ENCODE measurements at places on chromosomes 6 and 20.

GRCh38 chr6:23522792-23523547 lies 603.0 kb upstream of the NRSN1 start:
- no peaks in the 10 kb centered on the region for H3K36me3 ChIP-seq
- H3K4me1 ChIP-seq: no peaks in the 10 kb centered on the region
- H3K4me3 ChIP-seq: no peak overlapping the region

DNA sequence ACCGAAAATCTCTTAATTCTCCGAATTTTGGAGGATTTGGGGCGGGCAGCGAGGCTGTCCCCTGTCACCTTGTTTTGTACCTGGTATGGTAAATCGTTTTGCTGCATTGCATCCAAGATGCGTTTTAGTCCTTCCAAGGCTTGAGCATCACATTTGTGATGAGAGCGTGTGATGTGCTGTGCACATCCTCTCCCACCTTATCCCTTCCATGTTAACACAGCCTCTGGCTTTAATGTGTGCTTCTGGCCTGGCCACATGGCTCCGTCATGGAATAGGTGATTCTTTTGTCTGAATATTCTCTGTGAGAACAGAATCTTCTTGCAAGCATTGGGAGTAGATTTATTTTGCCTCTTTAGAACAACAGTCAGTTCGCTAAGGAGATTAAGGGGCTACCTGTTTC lies 763 bp downstream of the TMEM14A start:
- peaks cover 17% of the 10 kb centered on the region for H3K4me1 ChIP-seq
- H3K36me3 ChIP-seq: peaks cover 15% of the 10 kb centered on the region
- H3K27me3 ChIP-seq: peaks cover 4% of the 10 kb centered on the region
- peak overlapping the region; percentile 84 for H3K4me3 ChIP-seq
- H3K27ac ChIP-seq: no peak overlapping the region

GRCh38 chr20:9919271-9920014 lies 80.6 kb upstream of the PAK5 start:
- no peak overlapping the region for H3K4me3 ChIP-seq
- H3K27ac ChIP-seq: no peak overlapping the region
- peaks cover 3% of the 10 kb centered on the region for H3K4me1 ChIP-seq

GRCh38 chr6:138671351-138671750 lies 102.2 kb upstream of the CCDC28A start:
- no peak overlapping the region for H3K4me3 ChIP-seq
- H3K27me3 ChIP-seq: no peaks in the 10 kb centered on the region
- H3K36me3 ChIP-seq: peaks cover 5% of the 10 kb centered on the region
- peaks cover 6% of the 10 kb centered on the region for H3K4me1 ChIP-seq
- no peak overlapping the region for H3K27ac ChIP-seq
- no peak for DNase-seq

DNA sequence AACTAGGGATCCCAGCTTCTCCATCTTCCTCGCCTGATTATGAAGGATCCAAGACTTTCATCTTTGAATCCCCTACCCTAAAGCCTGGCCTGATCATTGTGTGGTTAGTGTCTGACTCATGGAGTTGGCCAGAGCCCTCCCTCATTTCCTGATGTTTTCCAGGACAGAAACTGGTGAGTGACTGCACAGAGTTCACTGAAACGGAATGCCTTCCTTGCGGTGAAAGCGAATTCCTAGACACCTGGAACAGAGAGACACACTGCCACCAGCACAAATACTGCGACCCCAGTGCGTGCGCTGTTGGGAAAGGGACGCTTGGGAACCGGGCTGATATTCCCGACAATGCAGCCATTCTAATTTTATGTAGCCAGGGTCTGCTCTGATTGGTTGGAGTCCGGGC lies 4.0 kb downstream of the CD40 start:
- H3K4me1 ChIP-seq: peaks cover 2% of the 10 kb centered on the region
- DNase-seq: no peak
- peaks cover 16% of the 10 kb centered on the region for H3K27me3 ChIP-seq
- no peak overlapping the region for H3K27ac ChIP-seq
- H3K4me3 ChIP-seq: no peak overlapping the region

DNA sequence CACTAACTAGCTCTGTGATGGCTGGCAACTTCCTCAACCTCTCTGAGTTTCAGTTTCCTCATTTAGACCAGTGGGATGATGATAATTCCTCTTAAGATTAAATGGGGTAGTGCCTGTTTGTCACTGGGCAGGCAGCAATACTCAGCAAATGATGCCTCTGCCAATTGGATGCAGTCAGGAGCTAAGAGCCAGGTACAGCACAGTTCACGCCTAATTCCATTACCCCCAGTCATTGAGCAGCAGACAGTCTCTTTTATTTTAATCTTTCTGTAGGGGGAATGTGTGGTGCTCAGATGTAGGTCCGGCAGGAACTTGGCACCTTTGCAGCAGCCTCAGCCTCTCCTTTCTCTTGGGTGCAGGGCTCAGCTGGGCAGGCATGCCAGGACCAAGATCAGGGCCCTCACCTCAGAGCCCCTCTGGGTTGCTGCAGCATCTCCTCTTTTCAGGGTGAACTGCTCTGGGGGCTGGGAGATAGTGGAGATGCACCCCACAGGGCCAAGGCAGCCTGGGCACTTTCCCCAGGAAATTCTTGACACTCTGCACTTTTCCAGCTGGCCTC lies 243.8 kb downstream of the LRFN2 start:
- H3K27ac ChIP-seq: no peak overlapping the region
- H3K4me3 ChIP-seq: no peak overlapping the region
- peaks cover 20% of the 10 kb centered on the region for H3K27me3 ChIP-seq
- DNase-seq: no peak
- peaks cover 4% of the 10 kb centered on the region for H3K4me1 ChIP-seq

GRCh38 chr6:105626295-105627158 lies 223.6 kb upstream of the PREP start:
- no peak for DNase-seq
- H3K36me3 ChIP-seq: no peaks in the 10 kb centered on the region
- no peak overlapping the region for H3K27ac ChIP-seq

GRCh38 chr20:35821807-35822242 lies 50.0 kb downstream of the PHF20 start:
- no peak for DNase-seq
- no peak overlapping the region for H3K4me3 ChIP-seq
- H3K27me3 ChIP-seq: no peaks in the 10 kb centered on the region
- peaks cover 10% of the 10 kb centered on the region for H3K36me3 ChIP-seq

DNA sequence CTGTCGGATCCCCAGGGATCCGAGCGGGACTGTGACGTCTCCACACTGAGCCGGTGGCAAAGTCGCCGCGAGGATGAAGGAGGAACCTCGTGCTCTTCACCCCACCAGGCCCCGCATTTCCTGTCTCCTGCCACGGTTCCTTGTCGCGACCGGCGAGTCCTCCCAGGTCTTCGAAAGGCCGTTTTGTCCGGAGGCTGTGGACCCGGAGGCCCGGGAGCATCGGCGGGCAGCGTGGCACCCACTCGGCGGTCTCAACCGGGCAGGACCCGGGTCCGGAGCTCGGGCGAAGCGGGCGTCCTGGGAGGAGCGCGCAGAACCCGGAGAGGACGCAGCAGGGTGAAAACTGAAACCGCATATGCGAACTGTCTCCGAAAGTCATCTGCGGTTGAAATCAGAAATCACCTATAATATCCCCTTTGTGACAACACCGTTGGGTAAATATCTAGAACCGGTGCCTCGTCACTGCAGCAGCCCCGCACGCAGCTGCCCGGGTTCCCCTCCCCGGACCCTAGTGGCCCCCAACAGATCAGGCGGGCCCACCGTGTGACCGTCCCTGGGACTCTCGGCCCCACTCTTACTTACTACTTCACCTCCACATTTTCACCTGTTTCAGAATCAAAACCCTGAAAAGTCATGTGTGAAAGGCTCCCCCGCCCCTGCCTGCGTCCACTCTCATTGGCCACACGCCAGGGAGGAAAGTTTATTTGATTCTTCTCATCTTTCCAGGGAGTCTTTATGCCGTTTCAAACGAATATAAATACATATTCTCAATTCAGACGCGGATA lies 3.1 kb upstream of the ULBP2 start:
- H3K4me1 ChIP-seq: peaks cover 6% of the 10 kb centered on the region
- no peak overlapping the region for H3K27ac ChIP-seq
- H3K4me3 ChIP-seq: peak overlapping the region; percentile 22
- no peak for DNase-seq

DNA sequence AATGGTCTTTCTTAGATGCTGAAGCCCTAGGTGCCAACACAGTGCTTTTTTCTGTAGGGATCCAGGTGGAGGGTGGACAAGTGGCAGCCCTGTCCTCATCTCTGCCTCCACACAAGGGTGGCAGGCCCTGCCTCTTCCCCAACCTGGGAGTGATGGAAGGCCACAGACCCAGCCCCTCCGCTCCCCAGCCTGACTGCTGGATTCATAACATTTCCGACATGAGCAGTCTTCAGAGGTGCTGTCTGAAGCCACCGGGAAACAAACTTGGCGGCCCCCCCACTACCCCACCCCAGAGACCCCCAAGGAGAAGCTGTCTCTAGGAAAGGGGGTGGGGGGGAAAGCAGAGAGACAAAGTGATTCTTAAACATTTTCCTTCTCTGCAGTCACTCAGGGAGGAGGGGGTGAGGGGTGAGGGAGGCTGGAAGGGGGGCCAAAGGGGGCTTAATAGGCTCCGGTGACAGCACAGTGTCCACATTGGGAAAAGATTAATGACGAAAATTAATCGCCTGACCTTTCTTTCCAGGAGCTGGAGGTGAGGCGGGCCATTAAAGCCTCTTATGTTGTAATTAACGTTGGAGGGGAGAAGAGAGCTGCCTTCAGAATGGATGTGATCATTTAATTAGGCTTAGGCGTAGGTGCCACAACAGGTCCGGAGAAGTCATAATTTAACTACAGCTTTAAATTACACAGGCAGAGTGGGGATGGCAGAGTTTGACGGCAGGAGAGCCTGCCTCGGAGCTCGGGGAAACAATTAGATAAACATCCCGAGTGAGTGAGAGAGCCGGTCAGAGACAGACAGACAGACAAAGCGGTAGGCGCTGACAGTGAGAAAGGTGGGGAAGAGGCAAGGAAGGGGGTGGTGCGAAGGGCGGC lies 76.8 kb upstream of the FOXP4 start:
- H3K4me3 ChIP-seq: peak overlapping the region; percentile 69
- H3K36me3 ChIP-seq: no peaks in the 10 kb centered on the region
- no peak for DNase-seq

GRCh38 chr20:1119128-1119505 lies 715 bp downstream of the PSMF1 start:
- peaks cover 6% of the 10 kb centered on the region for H3K27me3 ChIP-seq
- peak overlapping the region; percentile 94 for H3K4me3 ChIP-seq
- no peaks in the 10 kb centered on the region for H3K36me3 ChIP-seq

DNA sequence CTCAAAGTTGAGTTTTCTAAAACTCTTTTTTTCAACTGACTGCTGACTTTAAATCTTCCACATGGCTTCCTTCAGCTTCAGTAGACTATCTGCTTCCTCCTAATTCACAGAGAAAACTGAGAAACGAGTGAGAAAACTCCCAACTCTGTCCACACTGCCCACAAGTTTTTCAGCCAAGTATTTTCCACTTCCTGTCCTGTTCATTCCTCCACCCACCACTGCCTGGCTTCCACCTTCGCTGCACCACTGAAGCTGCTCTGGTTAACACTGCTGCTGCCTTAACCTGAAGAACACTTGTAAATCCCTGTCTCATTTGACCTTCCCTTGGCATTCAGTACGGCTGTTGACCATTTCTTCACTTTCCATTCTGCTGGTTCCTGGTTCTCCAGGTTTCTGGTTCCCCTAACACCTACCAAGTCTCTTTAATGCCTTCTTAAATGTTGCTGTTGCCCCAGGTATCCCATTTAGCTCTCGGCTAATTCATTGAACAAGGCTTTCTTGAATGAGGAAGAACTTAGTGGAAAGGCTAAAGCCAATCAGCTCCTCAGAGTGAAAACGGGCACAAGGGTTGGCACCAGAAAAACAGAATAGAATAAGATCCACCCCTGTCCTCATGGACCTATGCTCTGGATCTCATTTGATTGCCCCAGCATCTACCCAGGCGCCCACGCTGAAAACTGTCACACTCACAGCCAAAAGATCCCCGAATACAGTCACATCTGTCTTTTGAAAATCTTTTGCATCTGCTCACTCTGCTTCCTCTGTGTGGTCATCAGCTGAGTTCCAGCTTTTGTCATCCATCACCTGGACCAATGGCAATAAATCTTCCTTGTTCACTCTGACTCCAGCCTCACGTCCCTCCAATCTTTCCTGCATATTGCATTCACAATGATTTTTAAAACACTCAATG lies 104.4 kb upstream of the TAB2 start:
- H3K36me3 ChIP-seq: no peaks in the 10 kb centered on the region
- H3K27ac ChIP-seq: no peak overlapping the region
- H3K4me3 ChIP-seq: no peak overlapping the region
- DNase-seq: no peak
- peaks cover 20% of the 10 kb centered on the region for H3K27me3 ChIP-seq
- peaks cover 3% of the 10 kb centered on the region for H3K4me1 ChIP-seq

DNA sequence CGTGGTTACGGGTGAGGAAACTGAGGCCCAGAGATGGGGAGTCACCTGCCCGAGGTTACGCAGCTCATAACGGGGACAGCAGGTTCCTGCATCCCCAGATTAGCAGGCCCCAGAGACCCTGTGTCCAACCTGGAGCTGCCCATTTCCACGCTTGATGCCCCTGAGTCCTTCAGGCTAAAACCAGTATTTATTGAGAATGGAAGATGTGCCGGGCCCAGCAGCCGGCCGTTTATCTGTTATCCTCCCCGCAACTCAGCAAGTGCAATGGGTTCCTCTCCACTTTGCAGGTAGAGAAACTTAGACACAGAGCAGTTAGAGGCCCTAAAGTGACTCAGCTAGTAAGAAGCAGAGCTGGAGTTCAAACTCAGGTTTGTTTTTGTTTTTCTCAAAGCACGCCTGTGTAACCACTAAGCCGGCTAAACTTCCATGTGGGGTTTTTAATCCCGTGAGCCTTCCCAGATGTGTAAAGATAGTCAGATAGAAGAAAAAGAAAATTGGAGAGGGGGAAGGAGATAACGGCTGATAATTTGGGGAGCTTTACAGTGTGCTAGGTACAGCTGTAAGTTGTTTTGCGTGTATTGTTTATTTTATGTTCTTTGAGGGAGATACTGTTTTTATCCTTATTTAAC lies 775 bp downstream of the PFDN4 start:
- peaks cover 3% of the 10 kb centered on the region for H3K36me3 ChIP-seq
- DNase-seq: no peak
- peak overlapping the region; percentile 95 for H3K27ac ChIP-seq
